Stimulated activated CD4-positive, alpha-beta T cell treated with anti-CD3 and anti-CD28 coated beads, Interleukin-4, amount 100 ng/mL, for 1 hour (primary cell): ENCODE measurements at places on chromosomes 2 and 18.

DNA sequence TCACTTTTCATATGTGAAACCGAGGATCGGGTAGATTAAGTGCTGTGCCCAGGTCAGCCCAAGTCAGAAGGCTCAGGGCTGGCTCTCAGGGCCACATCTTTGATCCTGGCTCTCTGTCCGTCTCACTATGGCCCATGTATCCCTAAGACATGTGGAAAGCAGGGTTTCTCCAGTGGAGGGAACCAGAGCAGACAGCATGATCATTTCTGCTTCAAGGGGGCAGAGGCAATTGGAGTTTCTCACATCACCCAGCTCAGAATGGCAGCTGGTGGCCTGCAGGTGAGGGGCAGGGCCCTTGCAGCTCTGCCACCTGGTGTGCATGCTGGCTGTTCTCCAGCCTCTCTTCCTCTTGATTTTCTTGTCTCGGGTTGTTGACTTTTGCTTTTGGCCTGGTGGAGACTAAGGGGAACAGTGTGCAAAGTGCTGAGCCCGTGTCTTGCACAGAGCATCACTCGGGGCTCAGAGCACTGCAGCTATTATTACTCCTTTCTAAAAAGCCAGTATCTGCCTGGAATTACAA lies 27.0 kb downstream of the LDLRAD4 start:
- DNase-seq = no peak

- DNase-seq = no peak
Observed at GRCh38 chr2:237413777-237414661, at the start of gene COL6A3. Gene COL6A3, minus strand, starts transcription at chr2:237414164. Its CDS starts 17,347 bp downstream, at chr2:237396817.

- DNase-seq = no peak
Observed at GRCh38 chr2:155842103-155842502, 490.4 kb downstream of the NR4A2 start.

GRCh38 chr18:39344487-39344886 lies 1778.9 kb upstream of the CELF4 start:
- DNase-seq = no peak

- no peak for DNase-seq
Observed at GRCh38 chr2:106020032-106020431, 174.1 kb downstream of the UXS1 start.

GRCh38 chr18:40222776-40223175 lies 1732.3 kb upstream of the PIK3C3 start:
- DNase-seq = no peak

DNA sequence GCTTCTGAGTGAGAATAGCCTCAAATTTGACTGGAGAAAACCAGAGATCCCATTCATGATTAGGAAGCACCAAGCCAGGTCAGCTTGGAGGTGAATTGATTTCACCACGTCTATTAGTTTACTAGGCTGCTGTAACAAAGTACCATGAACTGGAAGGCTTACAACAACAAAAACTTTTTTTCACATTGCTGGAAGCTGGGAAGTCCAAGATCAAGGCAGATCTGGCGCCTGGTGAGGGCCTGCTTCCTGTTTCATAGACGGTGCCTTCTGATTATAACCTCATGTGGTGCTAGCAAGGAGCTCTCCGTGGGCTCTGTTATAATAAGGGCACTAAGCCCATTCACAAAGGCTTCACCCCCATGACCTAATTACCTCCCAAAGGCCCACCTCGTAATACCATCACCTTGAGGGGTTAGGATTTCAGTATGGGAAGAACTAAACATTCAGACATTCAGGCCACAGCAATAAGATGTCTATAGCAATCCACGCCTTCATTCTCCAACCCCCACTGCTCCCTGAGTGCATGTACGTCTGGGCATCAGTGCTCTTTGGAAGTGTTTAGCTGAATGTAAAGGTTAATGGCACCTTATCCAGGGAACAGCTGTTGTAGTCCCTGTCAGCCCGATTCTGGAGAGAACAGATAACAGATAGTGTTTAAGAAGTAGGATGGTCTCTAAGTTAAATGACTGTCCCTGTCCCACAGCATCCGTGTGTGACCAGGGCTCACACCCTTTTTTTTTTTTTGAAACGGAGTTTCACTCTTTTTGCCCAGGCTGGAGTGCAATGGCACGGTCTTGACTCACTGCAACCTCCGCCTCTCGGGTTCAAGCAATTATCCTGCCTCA lies 89.2 kb downstream of the SOCS6 start:
- DNase-seq = no peak

DNA sequence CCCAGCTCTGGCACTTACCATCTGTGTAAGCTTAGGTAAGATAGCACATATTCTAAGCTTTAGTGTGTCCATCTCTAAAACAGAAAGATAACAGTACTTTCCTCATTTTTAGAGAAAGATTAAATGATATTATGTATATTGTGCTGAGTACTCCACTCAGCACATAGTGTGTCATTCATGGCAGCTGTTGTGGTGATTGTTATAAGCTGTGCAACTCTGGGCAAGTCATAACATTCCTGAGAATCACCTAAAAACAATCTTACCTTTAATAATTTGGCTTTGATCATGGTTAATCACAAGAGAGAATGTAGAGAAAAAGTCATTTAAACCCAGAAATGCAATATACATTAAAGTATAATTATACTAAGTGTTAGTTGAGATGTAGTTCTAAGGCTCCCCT lies 391.5 kb downstream of the GALNT13 start:
- DNase-seq = no peak

GRCh38 chr18:53941601-53942338 lies 282.7 kb downstream of the MBD2 start:
- DNase-seq = no peak
